ENCODE measurements at places on chromosomes 12 and 14. TPM values are rescaled to one million over a fixed set of nuclear protein-coding genes. Genes with fewer than 3 reads are reported as not detected.

SMIM41 gene
- not detected for total RNA-seq

C3AR1 gene
- not detected for total RNA-seq

SDS gene
- total RNA-seq, result not detected

MGP gene
- not detected for total RNA-seq

ASB2 gene
- total RNA-seq, result not detected

DLK1 gene
- not detected for total RNA-seq

KCNJ8 gene
- total RNA-seq, result 2.7 TPM

GRCh38 chr14:72941286-72941985 is 15.2 kb downstream of the DCAF4 start:
- no peak for DNase-seq

- DNase-seq, result no peak
These were observed 68.1 kb downstream of the CIT start for GRCh38 chr12:119809023-119809422.

DNA sequence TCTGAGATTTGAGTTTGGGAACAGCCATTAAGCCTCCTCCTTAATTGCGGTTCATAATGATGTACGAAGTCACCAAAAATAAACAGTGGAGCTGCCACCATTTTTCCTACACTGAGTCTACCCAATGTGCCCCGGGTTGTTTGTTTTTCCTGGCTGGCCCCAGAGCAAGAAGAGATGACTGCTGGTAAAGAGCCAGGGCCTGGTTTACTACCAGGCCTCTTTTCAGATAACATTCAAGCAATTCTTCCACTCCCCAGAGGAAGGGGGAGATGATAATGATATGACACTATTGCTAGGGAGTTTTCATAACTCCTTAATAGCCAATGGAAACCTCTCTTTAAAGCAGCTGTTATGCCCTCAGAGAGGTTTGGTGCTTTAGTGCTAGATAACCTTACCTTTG is 42.3 kb downstream of the BRAP start:
- no peak for DNase-seq

DNA sequence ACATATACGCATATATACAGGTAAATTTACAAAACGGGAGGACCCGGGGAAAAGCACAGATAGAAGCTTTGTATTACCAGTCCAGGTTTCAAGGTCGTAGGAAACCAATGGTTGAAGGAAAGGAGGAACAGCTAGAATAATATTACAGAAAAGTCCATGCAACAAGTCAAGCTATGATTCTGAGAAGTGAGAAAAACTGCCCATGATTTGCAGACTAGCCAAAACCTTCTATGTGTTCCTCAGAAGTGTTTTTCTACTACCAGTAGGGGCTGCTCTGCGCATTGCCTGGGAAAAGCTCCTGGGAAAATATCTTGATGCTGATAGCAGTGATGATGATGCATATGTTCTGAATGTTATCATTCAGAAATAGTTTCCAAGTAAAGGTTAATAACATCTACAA is 2.2 kb downstream of the PDZRN4 start:
- DNase-seq, result peak; percentile 9

DNA sequence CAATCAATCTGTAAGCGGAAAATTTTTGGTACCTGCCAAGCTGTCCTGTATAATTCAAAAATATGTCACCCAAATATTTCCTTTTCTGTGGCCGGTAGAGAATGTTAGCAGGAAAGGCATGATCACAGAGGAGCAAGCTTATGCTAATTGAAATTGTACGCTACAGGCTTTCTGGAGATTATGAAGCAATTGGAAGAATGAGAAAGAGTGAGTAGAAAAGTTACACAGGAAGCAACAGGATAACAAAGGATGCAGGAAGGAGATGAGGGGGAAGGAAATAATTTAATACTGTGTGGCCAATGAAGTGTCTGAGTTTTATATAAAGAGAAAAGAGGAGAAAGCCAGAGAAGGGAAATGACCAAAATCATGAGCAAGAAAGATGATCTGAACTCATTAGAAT is 627.2 kb upstream of the STXBP6 start:
- no peak for DNase-seq

DNA sequence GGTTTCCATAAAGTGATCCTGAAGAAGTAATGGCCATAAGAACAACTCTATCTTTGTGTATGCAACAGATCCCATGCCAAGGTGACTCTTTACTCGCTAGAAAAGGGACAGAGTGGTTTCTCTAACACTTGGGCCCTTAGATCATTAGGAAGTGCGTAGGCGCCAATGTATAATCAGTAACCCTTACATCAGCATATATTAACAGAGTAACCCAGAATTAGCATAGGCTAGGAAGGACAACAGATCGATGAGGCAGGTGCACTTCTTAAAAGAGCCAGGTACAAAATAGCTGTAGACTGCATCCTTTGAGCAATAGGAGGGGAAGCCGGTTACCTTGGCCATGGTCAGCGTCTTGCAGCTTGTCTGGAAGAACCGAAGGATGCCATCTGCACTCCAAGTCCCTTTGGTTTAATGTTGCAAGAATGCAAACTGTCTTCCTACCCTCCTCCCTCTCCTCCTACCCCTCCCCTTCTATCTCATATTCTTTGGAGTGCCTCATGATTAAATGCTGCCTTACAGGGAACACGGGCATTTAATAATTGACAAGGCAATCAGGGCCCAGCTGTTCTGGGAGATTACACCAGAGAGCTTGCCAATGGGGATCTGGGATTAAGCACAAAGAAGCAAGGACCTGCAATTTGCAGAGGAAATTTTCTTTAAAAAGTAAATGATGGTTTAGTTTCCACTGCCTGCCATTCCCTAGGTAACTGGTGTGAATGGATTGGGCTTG is 8.0 kb downstream of the GSG1 start:
- DNase-seq, result no peak

DNA sequence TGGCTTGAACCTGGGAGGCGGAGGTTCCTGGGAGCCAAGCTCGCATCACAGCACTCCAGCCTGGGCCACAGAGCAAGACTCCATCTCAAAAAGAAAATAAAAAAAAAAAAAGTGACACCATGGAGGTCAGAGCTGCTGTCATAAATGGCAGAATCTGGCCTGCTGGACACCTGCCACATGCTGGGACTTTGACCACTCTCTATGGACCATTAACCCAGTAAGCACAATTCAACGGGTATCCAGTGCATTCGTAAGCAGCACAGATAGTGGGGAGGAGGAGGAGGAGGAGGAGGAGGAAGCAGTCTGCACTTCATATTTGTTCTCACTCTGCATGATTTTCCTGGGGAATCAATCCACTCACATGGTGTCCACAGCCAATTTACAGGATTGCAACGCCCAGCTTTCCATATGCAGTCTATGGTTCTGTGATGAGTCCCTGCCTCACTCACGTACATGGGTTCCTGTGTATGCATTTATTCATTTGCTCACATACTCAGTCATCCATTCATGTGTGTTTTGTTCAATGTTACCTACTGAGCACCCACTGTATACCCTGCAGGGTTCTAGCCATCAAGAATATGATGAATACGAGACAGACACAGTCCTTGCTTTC is 326.8 kb downstream of the GLT1D1 start:
- no peak for DNase-seq

GRCh38 chr14:69662636-69663299 is 51.4 kb downstream of the SUSD6 start:
- no peak for DNase-seq

GRCh38 chr12:122449317-122449716 is 26.8 kb upstream of the CLIP1 start:
- DNase-seq, result peak; percentile 46

GRCh38 chr14:104048758-104049507 is 36.6 kb upstream of the ASPG start:
- DNase-seq, result no peak

DNA sequence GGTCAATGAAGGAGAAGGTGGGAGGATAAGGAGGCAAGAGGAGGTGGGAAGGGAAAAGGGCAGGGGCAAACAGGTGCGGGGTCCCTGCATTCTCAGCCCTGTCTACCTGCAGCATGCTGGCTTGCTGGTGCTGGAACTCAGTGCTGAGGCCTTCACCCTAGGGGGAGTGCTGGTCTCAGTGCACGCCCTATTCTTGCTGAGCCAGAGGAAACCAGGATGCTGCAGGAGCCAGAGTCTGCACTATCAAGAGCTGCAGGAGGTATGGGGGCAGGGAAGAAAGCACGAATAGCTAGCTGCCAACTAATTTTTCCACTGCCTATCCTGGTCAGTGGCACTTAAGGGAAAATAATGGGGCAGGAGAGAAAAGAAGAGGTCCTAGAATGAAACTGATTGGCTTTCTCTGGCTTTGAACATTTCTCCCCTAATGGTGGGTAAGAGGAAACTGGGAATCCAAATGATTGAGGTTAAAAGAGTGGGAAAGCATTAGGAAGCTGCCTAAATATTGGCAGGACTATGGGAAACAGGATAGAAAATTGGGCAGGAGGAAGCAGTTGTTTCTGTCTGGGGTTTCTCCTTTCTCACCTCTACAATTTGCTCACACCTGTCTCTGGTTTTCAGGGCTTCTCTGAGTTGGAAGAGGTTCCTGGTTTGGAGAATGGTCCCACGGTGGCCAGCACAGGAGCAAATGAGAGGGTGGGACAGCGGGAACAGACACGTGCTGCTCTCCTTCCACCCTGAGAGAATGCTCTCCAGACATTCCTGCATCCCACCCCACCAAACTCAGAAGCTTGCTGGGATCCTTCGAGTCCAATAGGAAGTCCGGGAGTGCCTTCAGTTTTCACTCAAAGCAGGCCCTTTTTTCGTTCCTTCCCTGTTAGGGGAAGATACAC is 1.9 kb downstream of the TMEM253 start:
- DNase-seq, result no peak

- DNase-seq, result no peak
These were observed 214.2 kb downstream of the PPM1H start for GRCh38 chr12:62720661-62721330.

- DNase-seq, result no peak
These were observed 297.1 kb downstream of the KSR2 start for GRCh38 chr12:117671734-117672133.

DNA sequence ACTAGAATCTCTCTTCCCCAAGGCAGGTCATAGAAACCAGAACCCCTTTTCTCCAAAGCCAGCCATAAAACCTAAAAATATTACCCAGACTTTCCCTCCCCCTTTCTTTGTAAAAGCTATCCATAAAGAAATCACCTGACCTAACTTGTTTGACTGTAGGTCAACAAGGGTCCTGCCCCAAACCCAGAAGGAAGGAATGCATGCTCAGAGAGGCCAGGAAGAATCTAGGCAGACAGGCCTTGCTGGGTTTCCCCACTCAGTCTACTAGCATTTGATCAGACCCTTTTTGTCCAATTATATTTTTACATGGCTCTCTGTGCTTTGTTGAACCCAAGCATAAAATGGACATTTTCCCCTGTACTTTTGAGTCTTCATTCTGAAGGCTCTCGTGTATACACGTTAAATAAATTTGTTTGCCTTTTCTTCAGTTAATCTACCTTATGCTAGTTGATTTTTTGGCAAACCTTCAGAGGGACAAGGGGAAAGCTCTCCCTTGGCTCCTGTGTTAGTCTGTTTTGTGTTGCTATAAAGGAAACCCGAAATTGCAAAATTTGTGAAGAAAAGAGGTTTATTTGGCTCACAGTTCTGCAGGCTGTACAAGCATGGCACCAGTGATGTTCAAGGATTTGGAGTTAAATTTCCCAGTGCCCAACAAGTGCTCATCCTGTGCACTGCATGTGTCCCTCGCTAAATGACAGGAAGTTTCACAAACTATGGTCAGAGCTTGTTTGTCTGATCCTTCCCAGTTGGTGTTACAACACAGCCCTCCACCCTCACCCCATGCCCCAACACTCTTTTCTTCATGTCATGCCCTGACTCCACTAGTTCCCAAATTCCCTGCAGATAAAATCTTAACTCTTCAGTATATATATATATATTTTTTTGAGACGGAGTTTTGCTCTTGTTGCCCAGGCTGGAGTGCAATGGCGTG is 14.2 kb upstream of the RASSF3 start:
- DNase-seq, result no peak

DNA sequence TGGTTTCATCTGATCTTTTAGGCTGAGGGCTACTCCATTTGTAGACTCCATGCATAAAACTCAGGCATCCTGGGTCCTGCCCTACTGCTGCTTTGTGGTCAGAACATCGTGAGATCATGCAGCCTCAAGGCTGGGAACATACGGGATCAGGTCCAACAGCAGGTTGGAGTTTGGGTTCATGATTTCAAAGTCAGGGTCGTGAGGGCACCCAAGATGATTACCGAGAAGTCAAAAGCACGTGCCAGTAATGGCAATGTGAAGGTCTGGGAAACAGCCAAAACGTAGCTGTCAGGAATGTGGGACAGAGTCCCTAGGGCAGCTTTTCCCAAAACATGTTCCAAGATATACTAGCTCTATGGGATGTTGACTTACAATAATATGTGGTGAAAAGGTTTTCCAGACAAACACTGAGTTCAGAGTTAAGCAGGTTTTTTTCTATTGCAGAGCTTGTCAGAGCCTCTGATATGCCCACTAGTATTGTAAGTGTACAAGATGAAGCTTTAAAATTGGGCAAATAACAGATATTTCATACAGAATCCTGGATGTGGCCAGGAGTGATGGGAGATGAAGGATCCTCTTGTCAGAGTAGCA is 130.3 kb upstream of the DNM1L start:
- no peak for DNase-seq

- no peak for DNase-seq
These were observed 173.8 kb upstream of the RASSF8 start for GRCh38 chr12:25784669-25785068.

GRCh38 chr14:101705733-101706508 is 55.6 kb upstream of the PPP2R5C start:
- DNase-seq, result no peak

- DNase-seq, result no peak
These were observed 201.2 kb downstream of the SYNE2 start for GRCh38 chr14:64053694-64054669.

DNA sequence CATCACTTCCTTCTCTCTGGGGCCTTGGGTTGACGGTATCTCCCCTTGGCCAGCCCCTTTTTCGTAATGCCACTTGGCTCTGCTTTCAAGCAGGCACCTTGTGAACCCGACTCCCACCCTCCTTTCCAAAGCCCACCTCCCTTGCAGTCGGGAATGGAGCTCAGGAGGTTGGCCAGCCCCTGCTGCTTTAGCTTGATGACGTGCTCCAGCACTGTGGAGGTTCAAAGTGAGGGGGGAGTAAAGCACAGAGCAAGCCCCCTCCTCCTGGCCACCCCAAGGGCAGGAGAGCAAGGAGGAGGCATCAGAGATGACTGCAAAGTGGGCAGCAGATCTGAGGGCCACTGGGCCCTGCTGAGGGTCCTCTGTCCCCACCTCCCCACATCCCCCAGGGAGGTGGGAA is 103.4 kb downstream of the ZFP36L1 start:
- no peak for DNase-seq

DNA sequence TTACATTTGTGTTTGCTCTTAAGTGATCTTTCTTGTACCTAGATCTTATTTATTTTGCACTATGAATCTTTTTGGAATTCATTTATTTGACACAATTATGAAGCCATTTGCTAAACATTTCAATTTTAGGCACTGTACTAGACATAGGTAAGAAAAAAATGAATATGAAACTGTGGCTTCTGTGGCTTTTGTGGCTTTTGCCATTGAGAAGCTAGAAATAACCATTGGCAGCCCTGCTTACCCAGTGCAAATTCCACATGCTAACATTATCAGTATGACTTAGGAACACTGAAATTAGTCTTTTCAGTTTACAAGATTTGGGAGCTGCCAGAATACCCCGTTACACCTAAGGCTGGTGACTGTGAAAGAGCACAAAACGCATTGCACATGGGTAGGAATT is 60.1 kb downstream of the FSCB start:
- DNase-seq, result no peak

- no peak for DNase-seq
These were observed 39.6 kb downstream of the TEAD4 start for GRCh38 chr12:2998789-2999264.
